Endothelial cell (in vitro differentiated cells): ENCODE measurements at places on chromosomes 4 and X.

DNA sequence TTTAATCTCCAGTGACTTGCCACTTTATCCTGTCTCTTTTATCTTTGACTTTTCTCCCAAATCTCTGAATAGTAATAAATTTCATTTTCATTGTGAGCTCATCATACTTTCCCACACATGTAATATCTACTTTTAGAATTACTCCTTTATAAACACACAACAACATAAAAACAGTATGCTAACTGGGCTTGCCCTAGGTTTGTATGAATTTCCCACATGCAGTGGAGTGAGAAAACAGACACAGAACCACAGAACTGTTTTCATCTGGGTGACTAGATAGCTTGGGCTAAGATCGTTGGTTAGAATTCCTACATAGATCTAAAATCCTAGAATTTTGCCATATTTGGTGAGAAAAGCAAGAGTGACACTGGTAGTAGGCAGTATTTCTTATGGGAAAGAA is 409.5 kb downstream of the SPRY1 start:
- H3K27me3 ChIP-seq: no peaks in the 10 kb centered on the region
- no peak for DNase-seq
- H3K27ac ChIP-seq: no peak overlapping the region
- no peak overlapping the region for H3K4me3 ChIP-seq

DNA sequence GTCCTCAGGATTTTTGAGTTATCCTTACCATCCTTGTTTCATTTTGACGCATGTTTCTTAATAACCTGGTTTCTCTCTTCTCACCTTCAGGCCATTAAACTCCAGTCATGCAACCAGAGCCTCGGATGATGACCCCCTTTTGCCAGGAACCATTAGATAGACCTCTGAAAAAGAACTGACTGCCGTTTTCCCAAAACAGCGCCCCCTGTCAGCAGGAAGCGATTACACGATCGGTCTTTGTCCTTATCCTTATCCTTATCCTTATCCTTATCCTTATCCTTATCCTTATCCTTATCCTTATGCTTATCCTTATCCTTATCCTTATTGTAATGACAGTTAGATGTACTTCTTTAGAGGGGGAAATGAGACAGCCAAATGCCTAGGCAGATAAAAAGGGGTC is 148.4 kb upstream of the ITM2A start:
- no peak overlapping the region for H3K4me3 ChIP-seq
- DNase-seq: no peak
- H3K27me3 ChIP-seq: peaks cover 3% of the 10 kb centered on the region
- no peak overlapping the region for H3K27ac ChIP-seq

- H3K27ac ChIP-seq: peak overlapping the region; percentile 61
- peaks cover 5% of the 10 kb centered on the region for H3K4me1 ChIP-seq
- H3K27me3 ChIP-seq: peaks cover 3% of the 10 kb centered on the region
- no peaks in the 10 kb centered on the region for H3K36me3 ChIP-seq
- DNase-seq: peak; percentile 33
Observed at GRCh38 chrX:55907968-55908607, 190.5 kb downstream of the RRAGB start.

- no peak overlapping the region for H3K4me3 ChIP-seq
- peaks cover 1% of the 10 kb centered on the region for H3K27me3 ChIP-seq
- H3K4me1 ChIP-seq: no peaks in the 10 kb centered on the region
- DNase-seq: no peak
Observed at GRCh38 chrX:13952581-13952980, 77.1 kb downstream of the GEMIN8 start.
